ENCODE measurements at places on chromosomes 11 and 22.

- no peak for DNase-seq
Measured at GRCh38 chr11:67006029-67006884, 16.7 kb upstream of the SYT12 start.

DNA sequence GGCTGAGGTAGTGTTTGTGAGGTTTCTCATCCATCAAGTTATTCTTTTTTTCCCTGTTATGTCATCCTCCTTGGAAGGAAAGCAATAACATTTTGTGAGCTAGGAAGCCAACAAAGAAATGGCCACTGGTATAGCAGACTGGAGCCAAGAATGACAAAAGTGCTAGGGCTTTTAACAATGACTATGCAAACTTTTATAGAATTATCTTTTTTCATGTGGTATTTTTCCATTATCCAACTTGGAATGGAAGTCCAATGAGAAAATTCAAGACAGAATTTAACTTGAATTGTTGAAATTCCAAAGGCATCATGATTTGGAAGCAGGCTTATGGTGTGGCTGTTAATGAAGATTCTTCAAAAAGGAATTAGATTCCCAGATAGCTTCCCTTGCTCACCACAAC is 216.4 kb upstream of the PDGFD start:
- peak; percentile 75 for DNase-seq

DNA sequence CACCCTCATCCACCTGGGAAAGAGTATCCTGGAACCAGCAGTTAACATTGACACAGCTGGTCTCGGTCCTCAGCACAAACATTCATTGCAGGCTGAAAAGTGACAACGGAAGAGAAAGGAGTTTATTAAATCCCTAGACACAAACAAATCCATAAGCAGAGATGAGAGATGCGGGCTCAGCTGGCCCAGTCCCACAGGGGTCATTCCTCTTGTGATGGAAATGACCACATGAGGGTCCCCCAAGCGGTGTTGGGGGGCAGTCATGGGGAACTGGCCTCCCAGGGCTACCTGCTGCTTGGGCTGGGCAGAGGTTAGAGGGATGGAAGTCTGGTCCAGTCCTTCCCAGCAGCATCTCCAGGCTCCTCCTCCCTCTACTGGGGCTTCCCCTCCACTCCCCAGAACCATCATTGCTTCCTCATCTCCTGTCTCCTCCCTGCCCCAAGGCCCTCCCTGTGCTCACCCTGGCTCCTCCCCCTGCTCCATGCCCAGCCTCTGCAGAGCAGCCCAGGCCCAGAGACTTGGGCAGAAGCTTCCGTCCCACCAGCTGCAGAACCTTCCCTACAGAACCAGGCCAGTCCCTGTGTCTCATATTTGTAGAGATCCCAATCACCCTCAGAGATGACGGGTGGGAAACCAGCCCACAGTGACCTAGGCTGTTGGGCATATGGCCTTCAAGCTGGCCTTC is 5.4 kb upstream of the IGLL5 start:
- DNase-seq = no peak

- DNase-seq = no peak
Measured at GRCh38 chr11:66734215-66734614, 5.2 kb upstream of the SPTBN2 start.

DNA sequence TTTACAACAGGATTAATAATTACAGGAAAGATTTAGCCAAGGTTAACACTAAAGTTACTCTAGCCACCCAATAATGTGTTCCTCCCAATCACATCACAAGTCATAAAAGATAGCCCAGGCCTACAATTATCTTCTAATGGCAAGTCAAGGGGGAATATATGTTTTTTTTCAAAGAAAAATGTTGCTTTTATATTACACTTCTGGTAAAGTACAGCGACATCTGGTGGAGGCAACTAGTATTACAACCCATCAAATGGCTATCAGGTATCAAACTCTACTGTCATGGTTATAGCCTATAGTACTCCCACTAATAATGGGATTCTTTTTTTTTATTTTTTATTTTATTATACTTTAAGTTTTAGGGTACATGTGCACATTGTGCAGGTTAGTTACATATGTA is 71.8 kb downstream of the XRRA1 start:
- DNase-seq = peak; percentile 15

- peak; percentile 29 for DNase-seq
Measured at GRCh38 chr11:102318469-102318868, 1.2 kb downstream of the BIRC3 start.

- DNase-seq = peak; percentile 41
Measured at GRCh38 chr11:132114185-132114584, 743.8 kb downstream of the NTM start.

- no peak for DNase-seq
Measured at GRCh38 chr11:102575012-102575411, 44.5 kb upstream of the MMP7 start.

- no peak for DNase-seq
Measured at GRCh38 chr11:12102588-12103410, 7.6 kb upstream of the MICAL2 start.

GRCh38 chr11:10294290-10294953 is 403 bp upstream of the SBF2 start:
- DNase-seq = peak; percentile 62

DNA sequence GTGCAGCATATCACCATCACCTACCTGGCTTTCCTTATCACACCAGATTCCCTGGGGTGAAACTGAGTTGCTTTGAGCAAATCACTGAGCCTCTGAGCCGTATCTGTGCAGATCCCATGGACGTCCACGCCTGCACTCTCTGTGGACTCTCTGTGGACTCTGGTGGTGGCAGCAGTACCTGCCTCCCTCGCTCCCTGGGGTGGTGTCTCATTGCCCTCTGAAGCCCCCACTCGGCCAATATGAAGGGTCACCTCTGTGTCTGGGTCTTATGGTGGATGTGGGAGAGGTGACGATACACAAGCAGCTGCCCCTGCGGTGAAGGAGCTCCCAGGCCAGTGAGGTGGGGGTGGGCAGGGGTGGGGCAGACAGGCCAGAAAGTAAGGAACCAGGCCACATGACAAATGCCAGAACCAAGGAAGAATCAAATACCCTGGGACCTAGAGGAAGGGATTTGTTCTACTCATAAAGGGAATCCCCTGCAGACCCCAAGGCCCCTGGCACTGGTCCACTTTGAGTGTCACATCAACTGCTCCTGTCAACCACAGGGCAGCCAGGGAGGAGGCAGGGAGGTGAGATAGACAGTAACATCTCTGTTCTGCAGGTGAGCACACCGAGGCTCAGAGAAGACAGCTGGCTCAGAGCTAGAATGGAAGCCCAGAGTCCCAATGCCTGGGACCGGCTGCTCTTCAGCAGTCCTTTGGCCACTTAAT is 9.2 kb upstream of the CHST1 start:
- no peak for DNase-seq

DNA sequence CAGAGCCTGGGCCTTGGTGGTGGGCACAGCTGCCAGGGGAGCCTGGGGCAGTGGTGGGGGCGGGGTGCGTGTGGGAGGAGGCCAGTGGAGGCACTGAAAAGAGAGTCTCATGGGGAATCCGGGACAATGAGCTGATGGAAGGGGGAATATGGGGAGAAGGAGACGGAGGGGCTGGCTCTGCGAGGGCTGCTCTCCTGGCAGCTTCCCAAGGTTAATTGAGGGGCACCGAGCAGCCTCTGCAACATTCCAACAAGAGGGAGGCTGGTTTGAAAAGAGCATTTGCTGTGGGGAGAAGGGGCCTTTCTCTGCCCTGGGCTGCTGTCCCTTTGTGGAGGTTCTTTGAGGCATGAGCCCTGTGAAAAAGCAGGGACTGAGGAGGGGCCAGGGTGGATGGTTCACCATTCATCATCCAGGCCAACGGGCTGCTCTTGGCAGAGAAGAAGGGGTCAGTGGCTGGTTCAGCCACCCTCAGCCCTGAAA is 9.4 kb upstream of the IGSF9B start:
- DNase-seq = no peak

- no peak for DNase-seq
Measured at GRCh38 chr22:48091060-48091650, 1328.7 kb downstream of the TBC1D22A start.

DNA sequence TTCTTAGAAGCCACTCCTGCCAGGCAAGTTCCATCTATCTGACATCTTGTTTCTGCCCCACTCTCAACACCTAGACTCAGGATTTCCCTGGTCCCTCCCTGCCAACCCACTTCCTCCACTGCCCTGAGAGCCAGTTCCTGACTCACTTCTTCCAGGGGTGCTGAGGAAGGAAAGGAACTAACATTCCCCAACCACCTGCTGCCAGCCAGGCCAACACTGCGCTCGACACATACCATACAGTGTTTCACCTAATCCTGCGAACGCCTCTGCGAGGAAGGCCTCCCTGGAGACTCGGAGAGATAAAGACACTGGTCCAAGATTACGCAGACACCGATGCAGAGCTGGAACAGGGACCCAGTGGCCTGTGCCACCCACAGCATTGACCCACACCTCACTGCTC is 40.2 kb downstream of the MICAL3 start:
- peak; percentile 34 for DNase-seq

DNA sequence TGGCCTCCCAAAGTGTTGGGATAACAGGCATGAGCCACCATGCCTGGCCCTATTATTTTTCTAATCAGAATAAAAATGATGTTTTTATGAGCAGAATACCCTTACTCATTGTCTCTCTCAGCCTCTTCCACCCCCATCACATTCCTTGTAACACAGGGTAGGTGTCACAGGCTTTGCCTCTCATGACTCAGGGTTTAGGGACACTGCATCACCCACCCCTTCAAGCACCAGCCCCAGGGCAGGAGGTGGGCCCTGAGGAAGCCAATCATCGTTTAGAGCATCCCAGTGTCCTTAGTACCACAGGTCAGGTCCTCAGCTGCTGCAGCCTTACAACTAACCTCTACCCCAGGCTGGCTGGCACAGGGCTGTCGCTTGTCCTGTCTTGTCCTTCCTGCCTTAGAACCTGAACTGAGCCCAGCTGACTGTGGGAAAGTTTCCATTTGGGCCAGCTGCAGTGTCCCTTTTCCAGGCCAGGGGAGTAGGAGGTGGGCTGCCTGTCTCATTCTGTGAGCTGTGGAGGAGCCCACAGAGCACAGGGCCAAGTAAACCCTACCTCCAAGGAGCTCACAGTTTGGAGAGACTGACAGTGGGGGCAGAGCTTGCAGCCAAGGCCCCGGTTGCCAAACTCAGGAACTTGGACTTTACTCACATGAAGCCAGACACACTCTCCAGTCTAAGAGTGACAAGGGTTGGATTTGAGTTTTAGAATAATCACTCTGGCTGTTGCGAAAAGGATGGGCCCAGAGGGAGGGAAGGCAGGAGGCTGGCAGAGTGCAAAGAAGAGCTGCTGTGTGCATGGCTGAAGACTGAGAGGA is 19.5 kb upstream of the UVRAG start:
- DNase-seq = no peak

- no peak for DNase-seq
Measured at GRCh38 chr11:130206141-130206540, 46.6 kb downstream of the ST14 start.

DNA sequence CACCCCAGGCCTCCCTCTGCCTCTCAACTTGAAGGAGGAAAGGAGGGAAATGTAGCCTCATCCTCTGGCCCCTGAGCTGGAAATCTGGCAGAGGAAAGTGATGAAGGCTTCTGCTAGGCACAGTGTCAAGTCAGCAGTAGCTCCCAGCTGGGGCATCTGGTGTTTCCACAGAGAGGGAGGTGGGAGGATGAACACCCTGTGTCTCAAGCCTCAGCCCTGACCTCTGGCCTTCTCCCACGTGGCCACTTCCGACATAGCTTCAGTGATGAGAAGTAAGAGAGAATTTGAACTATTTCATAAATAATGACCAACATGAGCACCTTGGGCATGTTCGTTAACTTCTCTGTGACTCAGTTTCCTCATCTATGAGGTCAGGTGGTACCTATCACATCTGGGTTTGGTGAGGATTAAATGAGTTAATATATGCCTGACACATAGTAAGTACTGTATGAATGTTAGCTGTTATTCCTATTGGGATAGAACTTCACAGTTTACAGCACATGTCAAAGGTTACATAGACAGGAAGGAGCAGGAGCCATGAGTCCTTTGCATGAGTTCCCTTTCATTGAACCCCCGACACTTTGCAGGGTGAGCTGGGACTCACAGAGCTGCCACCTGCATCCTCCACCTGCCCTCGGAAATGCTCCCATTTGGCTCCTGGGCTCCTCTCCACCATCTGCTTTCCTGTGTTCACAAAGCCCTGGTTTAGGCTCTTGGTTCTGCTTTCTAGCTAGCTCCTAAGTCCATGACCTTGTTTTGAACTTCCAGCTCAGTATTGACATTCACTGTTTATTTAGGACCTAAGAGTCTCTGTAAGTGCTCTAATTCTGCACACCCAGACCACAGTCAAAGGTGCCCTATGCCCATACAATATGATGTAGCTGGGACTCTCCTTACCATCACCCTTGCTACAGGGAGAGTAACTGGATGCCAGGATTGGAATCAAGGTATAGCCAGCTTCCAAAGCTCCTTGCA is 61.7 kb downstream of the CSNK2A3 start:
- no peak for DNase-seq

DNA sequence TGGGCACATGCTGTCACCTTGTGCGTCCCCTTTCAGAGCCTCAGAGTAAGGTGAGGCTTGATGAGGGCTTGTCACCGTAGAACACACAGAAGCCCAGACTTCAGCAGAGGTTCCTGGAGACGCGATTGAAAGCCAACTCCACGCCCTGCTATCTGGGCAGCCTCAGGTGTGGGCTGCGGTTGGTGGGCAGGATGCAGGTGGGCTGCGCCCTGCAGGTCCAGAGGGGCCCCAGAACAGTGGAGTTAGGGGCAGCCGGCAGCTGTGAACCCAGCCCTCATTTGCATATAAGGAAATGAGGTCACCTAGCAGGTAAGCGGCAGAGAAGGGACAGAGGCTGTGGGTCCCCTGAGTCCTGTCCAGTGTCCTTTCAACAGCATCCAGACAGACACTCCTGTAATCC is 15.4 kb downstream of the PHLDA2 start:
- DNase-seq = no peak

- no peak for DNase-seq
Measured at GRCh38 chr22:48060266-48060665, 1297.8 kb downstream of the TBC1D22A start.

DNA sequence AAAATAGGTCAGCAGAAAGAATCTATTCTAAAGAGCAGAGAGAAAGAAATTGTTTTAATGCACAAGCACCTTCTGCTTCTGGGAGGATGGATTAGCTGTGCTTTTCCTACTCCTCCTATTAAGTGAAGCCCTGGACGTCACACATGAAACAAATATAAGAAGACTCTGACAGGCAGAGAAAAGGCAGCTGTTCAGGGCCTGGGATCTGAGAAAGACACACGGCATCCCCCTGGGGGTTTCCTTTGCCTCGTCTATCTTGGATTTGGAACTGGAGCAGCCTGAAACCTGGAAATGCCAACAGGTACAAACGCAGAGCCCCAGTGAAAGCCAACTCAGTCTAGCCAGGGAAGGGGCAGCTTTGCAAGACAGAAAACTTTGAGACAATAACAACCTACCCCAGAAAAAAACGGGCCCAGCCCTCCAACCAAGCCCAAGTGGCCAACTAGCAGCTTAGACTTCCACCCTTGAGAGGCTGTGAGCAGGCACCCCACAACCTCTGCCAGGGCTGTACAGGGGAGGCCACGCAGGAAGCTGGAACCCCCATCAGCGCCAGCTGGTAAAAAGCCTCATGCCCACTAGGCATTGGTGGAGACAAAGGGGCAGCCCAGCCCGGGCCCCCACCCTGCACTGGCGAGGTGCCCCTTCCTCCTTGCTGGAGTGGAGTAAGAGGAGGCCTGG is 7.3 kb downstream of the CERK start:
- DNase-seq = no peak
